Suppressor macrophage treated with lipopolysaccharide for 1 hour (primary cell): ENCODE measurements at places on chromosomes 5 and 9.

GRCh38 chr5:74206579-74207550 is 433.7 kb downstream of the ENC1 start:
- no peak for DNase-seq

GRCh38 chr5:122545986-122546385 is 228.9 kb upstream of the SNX2 start:
- DNase-seq: no peak

DNA sequence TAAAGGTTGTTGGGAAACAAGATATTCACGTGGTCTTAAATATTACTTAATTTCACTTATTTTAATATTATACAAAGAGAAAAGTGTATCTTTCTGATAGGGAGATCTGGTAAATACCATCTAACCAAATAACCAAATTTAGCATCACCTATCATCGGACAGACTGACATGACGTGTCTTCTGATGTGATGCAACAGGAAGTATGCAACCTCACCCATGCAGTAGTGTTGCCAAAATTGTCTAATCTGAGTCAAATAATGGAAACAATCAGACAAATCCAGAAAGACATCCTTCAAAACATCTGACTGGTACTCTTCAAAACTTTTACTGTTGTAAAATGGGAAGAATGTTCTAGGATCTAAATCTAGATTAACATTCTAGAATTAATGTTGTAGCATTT is 148.0 kb downstream of the FGF1 start:
- DNase-seq: peak; percentile 27

DNA sequence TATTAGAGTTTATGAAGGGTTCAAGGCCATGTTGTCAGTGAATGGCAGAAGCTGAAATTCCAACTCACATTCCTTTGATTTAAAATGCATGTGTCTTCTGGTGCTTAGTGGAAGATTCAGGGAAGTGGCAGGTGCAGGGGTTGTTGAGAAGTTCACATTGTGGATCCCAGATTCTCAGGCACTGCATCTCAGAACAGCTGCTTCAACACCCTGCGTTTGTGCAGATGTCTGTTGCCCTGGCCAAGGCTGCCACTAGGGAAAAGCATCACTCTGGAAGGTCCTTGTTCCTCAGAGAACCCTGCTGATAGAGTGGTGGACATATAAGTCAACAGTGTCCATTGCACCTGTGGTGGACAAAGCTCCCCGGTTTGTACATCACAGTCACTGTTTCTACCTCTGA is 162.7 kb downstream of the PAPPA start:
- DNase-seq: no peak
